ENCODE measurements at places on chromosomes 2 and 18.

DNA sequence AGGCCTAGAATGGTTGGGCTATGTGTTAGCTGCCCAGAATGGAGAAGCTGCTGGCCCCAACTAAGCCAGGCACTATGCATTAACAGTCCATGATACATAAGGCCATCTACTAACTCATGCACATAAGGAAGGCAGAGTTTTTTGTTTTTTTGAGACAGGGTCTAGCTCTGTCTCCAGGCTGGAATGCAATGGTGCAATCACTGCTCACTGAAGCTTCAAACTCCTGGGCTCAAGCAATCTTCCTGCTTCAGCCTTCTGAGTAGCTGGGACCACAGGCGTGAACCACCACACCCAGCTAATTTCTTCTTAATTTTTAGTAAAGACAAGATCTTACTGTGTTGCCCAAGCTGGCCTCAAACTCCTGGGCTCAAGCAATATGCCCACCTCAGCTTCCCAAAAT is 37.6 kb downstream of the GPR45 start:
- DNase-seq = no peak

DNA sequence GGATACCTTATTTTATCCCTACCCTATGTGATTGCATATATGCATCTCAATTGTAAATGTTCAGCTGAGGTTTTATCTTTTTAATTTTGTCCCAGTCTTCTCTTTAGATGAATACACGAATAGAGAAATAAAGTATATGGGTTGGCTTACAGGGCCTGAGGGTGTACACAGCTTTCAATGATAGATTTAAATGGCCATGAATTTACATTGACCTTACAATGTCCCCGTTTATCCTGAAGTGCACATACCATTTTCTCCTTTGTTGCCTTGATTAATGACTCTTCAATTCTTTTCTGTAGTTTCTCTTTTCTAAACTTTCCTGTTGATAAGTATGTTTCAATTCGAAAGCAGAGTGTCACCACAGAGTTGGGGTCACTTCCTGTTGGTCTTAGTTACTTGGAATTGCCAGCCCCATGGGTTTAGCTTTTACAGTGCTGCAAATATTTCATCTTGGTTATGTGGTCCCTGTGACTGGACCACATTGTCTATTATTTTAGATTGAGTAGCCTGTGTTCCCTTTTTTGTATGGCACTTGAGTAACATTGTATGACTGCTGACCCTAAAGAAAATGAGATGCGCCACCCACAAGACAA is 1616.3 kb upstream of the ACVR2A start:
- DNase-seq = no peak

- DNase-seq = no peak
Observed at GRCh38 chr2:12062053-12062395, 315.6 kb downstream of the LPIN1 start.

GRCh38 chr2:154554046-154554445 is 144.4 kb upstream of the KCNJ3 start:
- DNase-seq = no peak

DNA sequence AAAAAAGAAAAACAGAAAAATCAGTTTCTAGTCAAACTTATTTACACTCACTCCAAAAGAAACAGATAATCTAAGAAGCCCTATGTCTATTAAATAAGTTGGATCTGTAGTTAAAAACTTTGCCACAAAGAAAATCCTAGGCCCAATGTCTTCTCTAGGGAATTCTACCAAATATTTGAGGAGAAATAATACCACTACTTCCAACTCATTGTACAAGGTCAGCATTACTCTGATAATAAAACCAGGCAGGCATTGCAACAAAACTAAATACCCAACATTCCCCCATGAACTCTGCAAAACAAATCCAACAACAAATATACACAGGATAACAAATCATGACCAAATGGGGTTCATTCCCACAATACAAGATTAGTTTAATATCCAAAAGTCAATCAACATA is 73.8 kb upstream of the ST8SIA5 start:
- DNase-seq = no peak

DNA sequence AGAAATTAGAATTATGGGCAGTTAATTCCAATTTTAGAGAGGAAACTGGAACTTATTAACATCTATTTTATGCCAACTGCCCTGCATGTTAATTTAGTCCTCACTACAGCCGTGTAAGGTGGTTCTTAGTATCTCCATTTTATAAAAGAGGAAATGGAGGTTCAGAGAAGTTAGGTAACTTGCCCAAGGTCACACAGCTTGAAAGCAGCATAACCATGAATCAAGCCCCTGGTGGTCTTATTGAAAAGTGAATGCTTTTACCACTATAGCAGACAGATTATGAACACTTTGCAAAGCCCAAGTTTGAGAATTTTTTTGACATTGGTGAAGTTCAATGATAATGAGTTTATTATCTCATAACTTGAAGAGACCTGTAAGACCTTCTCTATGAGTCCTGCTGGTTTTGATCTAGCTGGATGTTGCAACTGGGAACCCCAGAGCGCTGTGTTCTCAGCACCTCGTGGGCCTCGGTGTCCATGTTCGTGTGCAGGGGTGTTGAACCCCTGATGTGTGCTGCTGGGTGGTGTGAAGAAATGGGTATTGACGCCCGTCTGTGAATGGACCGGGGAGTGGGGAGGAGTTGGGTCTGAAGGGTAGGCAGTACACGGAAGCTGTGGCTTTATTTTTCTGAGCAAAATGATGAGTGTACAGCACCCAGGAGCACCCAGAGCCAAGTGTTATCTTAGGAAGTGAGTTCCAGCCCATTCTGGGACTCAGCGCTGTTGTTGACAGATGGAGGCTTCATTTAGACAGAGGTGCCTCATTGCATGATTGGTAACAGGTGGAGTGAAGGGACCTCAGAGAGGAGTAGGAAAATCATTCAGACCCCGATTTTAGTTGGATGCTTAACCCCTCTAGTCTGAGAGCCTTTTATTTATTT is 9.7 kb downstream of the GREB1 start:
- no peak for DNase-seq

DNA sequence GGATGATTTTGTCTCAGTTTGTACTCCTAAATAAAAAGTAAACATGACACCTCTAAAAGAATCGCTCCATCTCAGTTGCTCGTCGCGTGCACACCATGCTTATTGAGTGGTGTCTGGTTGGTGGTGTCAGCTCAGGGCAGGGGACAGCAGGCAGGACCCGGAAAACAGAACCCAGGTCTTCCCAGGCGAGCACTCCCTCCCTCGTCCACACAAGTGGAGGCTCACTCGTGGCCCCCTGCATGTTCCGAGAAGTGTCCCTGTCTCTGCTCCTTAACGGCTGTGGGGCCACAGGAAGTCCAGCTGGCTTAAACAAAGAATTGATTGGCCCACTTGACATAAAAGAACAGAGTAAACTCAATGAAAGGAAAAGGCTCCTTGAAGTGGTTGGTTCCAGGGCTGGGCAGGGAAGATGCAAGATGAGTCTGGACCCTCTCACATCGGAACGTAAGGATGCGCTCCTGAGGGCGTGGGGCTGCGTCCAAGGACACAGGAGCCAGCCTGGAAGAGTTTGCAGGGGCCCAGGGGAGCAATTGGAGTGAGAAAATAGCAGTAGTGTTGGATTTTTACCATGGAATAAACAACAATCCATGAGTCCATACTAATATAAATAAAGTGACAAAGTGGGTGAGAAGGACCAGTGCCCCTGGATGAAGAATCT is 13.1 kb upstream of the CNDP1 start:
- no peak for DNase-seq

- DNase-seq = peak; percentile 28
Observed at GRCh38 chr2:96251721-96252292, 14.0 kb downstream of the TMEM127 start.

GRCh38 chr2:37769551-37769950 is 98.1 kb upstream of the CDC42EP3 start:
- no peak for DNase-seq

GRCh38 chr2:231877533-231878456 is 48.4 kb downstream of the NPPC start:
- no peak for DNase-seq

- no peak for DNase-seq
Observed at GRCh38 chr18:51125976-51126375, 71.5 kb downstream of the MEX3C start.

- no peak for DNase-seq
Observed at GRCh38 chr2:119142824-119143223, 15.7 kb downstream of the C1QL2 start.

- no peak for DNase-seq
Observed at GRCh38 chr2:36059691-36060090, 295.9 kb upstream of the CRIM1 start.

DNA sequence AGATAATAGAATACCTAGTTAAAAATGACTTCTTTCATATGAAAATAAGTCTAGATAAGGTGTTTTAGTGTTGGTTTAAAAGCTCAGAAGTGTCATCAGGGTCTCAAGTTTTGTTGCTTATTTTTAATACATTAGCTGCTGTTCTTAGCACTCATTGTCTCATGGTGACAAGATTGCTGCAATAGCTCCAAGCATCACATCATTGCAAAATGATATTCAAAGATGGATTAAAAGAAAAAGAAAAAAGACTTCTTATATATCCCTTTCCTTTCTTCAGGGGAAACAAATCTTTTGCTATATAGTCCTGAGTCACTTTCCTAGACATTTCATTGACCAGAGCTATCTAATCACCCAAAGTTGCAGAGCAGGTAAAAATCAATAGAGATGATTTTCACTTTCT is 386.1 kb downstream of the ARHGAP15 start:
- DNase-seq = no peak

GRCh38 chr18:51621113-51621863 is 423.8 kb upstream of the MEX3C start:
- DNase-seq = peak; percentile 60

GRCh38 chr2:172693037-172693436 is 42.6 kb upstream of the RAPGEF4 start:
- no peak for DNase-seq

- DNase-seq = no peak
Observed at GRCh38 chr2:183063083-183063482, 15.5 kb upstream of the DUSP19 start.

- no peak for DNase-seq
Observed at GRCh38 chr18:23159344-23159743, 24.1 kb downstream of the CABLES1 start.

DNA sequence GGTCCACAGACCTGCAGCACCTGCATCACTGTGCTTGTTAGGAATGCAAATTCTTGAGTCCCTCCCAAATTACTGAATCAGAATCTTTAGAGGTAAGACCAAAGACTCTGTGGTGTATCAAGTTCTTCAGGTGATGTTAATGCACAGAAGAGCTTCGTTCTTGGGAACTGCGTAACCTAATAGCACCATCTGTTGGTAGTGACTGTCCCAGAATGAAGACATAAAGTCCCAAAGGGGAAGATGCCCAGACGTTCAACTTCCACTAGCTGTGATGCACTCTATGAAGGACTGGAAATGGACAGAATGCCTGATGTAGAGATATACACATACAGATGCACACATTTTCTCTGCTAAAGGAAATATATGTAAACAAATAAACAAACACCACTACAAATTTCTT is 576.0 kb downstream of the LRP1B start:
- DNase-seq = peak; percentile 52

DNA sequence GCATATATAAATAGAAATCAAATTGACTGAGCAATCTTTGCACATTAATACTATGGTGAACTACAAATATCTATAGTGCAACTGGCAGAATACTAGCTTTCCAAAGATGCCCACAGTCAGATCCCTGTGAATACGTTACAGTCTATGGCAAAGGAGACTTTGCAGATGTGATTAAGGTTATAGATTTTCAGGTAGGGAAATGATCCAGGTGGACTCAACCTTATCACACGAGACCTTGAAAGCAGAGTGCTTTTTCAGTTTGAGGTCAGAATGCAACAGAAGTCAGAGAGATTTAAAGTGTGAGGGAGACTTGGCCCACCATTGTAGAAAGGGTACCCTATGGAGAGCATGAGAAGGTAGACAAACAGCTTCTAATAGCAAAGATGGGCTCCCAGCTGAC is 122.6 kb downstream of the TRIB2 start:
- DNase-seq = no peak

- peak; percentile 51 for DNase-seq
Observed at GRCh38 chr2:230230087-230230486, 4.6 kb downstream of the SP140 start.

DNA sequence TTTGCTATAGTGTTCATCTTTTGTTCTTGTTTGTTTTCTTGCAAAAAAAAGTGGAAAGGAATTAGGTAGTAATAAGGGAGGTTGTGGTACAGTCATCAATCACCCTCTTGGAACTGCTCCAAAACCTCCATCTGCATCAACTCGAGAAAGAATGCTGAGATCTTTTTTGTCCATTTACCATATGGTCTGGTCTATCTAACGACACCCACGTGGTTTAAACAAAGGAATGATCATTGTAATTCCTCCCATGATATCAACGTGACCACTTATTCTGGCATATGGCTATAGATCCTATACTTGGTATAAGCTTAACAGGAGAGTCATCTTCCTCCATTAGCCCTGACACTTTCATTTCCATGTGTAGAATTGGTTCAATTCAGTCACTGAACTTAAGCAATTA is 1025.3 kb upstream of the NXPH2 start:
- DNase-seq = no peak

DNA sequence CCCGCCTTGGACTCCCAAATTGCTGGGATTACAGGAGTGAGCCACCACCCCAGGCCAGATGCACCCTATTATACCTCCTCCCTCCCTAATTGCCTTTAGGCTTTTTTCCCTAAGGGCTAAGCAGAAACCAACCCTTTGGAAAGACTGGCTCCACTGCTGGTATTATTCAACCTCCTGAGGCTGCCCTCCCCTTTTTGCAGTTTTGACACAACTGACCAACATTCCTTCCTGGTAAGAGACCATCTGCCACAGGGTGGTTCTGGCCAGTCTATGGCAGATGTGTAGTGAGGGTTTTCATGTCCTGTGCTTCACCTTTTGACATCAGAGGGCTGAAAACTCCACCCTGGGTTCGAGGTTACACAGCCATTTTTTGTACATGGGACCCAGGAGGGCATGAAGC is 1785.3 kb upstream of the CELF4 start:
- DNase-seq = no peak

DNA sequence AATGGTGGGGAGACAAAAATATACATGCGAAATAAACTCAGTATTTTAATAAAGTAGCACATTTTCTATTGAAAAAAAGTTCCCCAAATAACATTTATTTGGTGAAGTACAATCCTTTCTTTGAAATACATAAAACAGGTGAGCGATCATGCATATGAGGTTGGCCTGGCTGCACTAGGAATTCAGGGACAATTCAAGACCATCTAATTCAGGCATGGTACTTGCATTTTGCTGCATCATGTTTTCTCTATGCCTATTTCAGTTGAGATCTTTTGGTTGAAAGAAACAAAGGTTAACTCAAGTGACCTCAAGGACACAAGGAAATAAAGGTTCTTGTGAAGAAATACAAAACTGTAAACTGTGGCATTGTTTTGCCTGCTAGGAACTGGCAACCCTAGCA is 19.8 kb upstream of the TAF4B start:
- no peak for DNase-seq

GRCh38 chr2:141941210-141941714 is 189.6 kb downstream of the LRP1B start:
- no peak for DNase-seq

All from NT2/D1 (cell line).